ENCODE measurements at places on chromosomes 7 and 10.
A peak's percentile ranks its signal among the peaks of the same experiment; 100 is the strongest.

DNA sequence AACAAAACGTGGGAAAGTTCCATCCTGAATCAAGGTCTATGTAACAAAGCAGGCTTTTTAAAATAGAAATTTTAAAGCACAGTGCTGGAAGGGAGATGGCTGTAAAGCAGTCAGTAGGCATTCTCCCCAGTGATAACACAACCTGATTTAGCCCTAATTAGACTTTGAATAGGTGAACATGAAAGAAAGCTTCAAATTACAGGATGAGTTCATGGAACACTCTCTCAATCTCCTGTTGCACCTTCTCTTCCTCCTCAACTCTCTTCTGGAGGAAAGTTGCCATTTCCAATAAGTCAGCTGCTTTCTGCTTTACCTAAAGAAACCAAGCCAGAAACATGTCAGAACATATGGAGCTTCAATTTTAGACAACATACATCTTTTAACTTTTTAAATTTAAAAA lies 20.1 kb downstream of the SFR1 start:
- DNase-seq = no peak

DNA sequence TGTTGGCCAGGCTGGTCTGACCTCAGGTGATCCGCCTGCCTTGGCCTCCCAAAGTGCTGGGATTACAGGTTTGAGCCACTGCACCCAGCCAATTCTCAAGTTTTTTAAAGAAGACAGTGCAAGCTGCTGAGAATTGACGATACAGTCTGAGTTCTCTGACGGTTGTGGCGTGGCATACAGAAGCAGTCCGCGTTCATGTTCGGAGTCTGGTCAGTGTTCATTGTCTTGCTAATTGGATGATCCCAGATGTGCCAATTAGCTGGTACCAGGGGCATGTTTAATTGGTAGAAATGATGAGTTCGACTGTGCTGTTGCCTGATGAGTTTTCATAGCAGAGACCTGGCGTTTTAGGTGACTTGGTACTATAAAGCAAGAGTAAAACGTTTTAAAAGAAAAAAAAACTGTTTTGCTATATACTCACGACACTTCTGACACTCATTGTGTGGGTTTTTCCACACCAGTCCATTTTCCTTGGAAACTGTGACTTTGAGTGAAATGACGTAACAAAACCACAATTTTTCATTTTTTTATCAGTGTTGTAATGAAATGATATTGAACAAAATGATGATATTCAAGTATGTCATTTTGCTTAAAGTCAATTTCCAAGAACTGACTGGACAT lies 32.3 kb downstream of the CAMK1D start:
- no peak for DNase-seq

DNA sequence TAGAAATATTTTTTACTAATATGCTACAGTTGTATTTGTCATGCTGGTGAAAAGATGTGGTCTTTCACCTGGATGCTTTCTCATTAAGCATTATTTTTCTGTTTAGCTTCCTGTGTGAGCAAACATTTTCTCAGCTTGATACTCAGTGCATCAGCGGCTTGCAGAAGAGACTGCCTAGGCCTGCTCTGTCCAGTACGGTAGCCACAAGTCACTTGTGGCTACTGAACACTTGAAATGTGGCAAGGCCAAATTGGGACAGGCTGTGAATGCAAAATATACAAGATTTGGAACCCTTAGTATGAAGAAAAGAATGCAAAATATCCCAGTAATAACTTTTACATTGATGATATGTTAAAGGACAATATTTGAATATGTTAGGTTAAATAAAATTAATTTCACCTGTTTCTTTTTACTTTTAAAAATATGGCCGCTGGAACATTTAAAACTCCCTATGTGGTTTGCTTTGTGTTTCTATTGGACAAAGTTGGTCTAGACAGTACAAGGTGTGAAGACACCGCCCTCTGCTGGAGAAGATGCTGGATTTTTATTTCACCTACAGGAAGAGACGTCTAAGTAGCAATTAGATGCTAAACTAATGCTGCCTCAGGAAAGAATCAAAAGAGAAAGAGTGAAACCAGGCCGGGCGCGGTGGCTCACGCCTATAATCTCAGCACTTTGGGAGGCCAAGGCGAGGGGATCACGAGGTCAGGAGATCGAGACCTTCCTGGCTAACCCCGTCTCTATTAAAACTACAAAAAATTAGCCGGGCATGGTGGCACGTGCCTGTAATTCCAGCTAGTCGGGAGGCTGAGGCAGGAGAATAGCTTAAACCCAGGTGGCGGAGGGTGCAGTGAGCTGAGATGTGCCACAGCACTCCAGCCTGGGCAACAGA lies 5.3 kb downstream of the SRGN start:
- DNase-seq = peak; percentile 96

DNA sequence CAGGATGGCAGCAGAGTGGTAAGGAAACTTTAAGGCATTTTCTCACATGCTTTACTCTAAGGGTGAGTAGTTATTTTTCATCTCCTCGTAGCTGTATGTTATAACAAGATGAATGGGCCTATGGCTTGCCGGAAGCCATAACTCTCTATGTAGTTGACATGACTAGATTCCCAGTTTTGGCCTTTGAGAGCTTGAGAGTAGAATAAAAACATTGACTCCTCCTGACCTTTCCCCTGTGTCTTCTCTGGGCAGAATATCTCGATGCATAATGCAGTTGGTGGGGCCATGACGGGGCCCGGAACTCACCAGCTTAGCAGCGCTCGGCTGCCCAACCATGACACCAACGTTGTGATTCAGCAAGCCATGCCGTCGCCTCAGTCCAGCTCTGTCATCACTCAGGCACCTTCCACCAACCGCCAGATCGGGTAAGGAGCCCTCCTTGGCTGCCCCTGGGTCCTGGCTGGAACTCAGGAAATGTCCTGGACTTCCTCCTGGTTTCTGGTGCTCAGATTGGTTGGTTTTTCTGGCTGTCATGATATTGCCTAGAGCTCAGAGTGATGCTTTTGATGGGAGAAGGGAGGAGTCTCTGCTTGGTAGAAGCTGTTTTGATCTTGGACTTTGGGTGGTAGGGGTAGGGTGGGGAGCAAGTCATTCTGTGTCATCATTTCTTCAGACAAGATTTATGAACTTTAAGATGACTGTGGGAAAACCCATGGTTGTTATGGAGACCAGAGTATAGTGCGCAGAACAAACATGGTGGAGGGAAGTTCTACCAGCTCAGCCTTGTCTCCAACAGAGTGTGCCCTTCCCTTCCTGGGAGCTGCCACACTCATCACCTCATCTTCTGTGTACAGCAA lies 158.0 kb downstream of the CREB5 start:
- DNase-seq = no peak

- DNase-seq = no peak
Observed at GRCh38 chr7:94635687-94636086, 20.2 kb downstream of the SGCE start.

Data from common myeloid progenitor, CD34-positive (primary cell).